ENCODE measurements at places on chromosomes 3 and 15.

DNA sequence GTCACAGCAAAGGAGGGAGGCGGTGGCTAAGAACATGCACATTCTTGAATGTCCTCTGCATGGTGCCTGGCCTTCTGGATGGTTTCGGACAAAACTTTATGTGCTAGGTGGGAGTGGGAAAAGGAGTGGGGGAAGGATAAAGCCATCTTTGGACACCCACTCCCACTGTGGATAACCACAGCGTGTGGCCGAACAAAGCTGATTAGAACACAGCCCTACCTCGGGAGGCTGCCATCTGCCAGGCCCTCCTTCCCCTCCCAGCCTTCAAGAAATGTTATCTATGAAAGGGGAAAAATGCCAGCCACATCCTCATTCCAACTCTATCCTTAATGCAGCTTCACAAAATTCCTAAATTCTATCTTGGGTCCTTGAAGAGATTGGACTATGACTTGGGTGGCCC is 18.8 kb downstream of the AMOTL2 start:
- DNase-seq = no peak

- DNase-seq = no peak
Observed at GRCh38 chr15:72781631-72782030, 1.9 kb downstream of the ADPGK start.

GRCh38 chr3:150544041-150544440 is 2.3 kb downstream of the SERP1 start:
- no peak for DNase-seq

- DNase-seq = no peak
Observed at GRCh38 chr3:158709666-158710083, 22.6 kb downstream of the RARRES1 start.

DNA sequence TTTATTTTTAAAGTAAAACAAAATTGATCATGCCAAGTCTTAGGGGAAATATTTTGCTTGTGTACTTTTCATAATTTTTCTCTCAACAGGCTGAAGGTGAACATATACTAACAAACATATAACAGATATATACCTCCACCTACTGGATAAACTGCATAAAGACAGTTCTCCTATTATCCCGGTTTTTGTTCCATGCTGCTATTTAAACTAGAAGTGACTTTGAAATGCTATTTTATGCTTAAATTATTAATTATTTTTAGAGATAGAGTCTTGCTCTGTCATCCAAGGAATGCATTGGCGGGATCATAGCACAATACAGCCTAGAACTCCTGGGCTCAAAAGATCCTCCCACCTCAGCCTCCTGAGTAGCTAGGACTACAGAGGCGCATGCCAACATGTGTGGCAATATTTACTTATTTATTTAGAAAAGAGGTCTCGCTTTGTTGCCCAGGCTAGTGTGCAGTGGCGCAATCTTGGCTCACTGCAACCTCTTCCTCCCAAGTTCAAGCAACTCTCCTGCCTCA is 49.8 kb downstream of the ST3GAL6 start:
- DNase-seq = no peak

DNA sequence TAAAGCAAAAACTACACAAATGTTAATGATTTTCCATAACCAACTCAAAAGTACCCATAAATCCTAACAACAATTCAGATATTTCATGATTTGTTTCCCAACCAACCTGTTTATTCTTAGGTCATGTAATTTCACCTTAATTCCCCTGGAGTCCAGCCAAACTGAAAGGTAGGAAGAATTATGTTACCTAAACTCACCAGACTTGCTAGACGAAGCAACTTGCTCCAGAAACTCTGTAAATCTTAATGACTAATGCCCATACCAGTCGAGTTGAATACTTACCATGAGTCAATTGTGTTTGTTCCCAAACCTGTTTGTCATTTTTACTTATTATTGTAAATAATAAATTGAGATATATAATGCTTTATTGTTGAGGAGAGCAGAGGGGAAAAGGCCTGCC is 1030.0 kb downstream of the TBL1XR1 start:
- no peak for DNase-seq

DNA sequence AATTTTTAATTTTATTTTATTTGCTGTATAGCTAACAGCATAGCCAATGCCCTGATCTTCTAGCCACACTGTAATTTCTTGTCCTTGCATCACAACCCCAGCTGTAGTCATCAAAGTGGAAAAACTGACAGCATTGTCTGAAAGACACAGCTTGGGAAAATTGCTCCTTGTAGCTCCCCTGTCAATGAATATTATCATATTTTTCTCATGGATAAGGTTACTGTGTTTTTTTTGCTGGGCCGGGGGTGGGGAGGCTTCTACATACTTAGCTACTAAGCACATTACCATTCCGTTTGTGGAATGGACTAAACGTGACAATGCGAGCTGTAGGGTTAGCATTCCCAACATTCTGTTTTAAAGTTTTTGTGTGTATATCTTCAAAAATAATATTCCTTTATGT is 381.3 kb downstream of the TIGIT start:
- no peak for DNase-seq

DNA sequence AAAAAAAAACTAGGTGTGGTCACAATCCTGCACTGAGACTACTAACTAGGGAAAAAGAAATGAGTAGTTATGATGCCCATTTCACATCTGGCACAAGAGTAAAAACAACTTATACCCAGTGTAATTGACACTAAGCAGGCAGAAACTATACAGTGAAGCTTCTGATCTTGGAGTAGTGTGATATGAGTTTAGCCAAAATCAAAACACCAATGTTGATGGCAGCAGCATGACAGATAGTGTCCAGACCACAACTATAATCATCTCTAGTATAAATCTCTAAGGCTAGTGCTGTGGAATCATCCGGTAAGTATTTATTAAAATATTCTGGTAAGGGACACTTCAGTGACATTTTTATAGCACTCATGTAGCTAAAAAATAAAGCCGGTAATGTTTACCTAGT is 108.5 kb upstream of the EPHA6 start:
- DNase-seq = no peak

DNA sequence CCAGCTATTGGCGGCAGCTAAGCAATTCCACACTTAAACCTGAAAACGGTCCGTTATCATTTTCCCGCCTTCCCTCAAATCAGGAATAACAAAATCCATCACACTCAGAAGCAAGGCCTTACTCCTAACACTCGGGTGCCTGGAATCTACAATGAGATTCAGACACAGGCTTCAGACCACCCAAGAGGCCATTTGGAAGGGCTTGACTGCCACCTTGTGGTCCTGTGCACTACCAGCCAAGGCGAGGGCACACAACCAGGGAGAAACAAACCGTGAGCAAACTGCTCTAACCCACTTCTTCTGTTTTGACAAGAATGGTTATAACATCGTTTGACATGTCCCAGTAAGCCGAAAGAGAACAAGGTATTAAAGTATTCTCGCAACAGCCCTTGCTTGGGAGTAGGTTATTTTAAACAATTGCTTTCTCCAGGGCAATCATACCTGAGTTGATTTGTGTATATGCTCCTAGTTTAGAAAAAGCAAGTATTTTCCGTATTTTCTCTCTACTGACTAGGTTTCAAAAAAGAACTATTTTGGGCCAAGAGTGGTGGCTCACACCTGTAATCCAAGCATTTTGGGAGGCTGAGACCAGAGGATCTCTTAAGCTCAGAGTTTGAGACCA is 40.1 kb upstream of the TAFA4 start:
- no peak for DNase-seq

DNA sequence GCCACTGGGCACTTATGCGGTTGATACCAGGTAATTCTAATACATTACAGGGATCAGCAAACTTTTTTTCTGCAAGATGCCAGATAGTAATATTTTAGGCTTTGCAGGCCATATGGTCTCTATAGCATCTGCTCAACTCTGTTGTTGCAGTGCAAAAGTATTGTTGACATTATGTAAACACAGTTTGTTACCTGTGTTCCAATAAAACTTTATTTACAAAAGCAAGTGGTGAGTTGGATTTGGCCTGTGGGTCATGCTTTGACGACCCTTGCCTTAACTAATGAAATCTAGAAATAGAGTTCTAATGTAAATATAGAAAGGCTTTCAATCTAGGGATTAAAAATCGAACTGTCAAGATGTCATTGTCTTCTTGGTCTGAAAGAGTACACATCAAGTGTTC is 44.4 kb downstream of the PIK3CA start:
- no peak for DNase-seq

DNA sequence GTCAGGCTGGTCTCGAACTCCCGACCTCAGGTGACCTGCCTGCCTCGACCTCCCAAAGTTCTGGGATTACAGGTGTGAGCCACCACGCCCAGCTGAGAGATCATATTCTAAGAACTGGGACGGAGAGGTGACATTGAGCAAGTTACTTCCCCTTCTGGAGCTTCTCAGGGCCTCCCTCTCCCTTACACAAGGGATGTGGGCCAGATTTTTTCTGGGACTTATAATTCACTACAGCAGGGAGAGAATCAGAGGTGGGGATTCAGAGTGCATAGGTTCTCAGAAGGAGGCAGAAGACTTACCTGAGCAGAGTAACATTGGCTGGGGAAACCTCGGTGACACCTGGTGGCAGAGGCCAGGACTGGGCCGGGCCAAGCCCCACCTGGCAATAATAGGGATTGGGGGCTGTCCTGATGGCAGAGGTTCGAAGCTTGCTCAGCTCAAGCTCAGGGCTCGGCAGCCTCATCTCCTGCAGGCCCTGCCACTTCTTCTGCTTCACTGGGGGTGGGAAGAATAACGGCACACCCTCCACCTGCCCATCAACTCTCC is 6.8 kb downstream of the LTK start:
- no peak for DNase-seq

GRCh38 chr15:86115145-86115801 is 35.6 kb downstream of the AGBL1 start:
- no peak for DNase-seq

DNA sequence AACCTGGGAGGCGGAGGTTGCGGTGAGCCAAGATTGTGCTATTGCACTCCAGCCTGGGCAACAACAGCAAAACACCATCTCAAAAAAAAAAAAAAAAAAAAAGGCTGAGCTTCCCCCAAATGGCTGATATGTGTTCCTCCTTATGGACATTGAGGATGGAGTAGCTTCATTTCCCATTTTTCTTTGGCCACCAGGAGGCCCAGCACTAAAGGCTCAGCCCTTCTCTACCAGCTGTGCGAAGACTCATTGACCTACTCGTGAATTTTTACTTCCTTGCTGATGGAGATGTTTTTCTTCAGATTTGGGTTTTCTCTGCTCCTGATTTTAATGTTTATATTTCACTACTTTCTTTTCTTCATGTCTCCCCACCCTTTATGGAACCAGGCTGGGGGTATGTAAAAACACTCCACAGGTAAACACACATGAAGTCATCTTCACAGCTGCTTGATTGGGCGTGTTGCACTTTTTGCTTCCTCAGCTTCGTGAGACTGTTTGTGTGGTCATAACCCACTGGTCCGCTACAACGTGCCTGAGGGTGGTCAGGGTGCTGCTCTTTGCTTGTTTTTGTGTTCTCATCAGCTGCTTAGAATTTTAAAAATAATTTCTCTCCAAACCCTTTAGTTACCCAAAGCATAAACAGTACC is 13.5 kb downstream of the SEMA4B start:
- no peak for DNase-seq

DNA sequence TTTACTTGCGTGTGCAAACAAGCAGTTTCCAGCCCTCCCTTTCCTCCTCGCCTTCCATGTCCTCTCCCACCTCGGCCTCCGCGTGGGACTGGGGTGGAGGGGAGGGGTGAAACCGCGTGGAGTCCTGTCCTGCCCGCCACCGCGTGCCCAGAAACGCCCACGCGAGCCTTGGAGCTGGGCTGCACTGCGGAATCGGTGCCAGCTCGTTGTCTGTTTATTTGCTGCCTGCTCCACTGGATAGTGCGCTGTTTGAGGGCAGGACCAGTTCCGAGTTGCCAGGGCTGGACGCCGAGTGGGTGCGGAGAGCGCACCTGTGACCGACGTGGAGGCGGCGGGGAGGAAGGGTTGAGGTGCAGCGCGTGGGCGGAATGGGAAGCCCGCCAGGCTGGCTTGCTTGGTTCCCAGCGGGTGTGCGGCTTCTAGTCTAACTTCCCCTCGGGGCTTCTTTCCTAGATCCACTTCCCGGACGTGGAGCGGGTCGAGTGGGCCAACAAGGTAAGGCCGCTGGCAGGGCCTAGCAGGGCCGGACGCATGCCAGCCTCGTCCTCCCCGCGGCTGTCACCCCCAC is 17.3 kb downstream of the ESYT3 start:
- DNase-seq = no peak

DNA sequence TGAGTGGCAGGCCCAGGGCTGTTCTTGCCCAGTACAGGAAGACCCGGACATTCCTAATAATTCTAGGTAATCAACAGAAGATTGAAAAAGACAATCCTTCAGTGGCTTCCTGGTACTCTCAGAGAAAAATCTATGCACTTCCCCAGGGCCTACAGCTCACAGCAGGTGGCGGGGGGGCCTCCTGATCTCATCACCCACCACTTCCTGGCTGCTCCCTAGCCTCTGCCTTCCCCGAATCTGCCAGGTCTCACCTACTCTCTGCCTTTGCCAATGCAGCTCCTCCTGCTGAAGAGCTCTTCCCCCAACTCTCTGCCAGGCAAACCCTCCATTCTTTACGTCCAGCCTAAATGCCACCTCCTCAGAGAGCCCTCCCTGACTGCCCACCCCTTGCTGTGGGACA is 37.5 kb downstream of the EHD4 start:
- DNase-seq = no peak

DNA sequence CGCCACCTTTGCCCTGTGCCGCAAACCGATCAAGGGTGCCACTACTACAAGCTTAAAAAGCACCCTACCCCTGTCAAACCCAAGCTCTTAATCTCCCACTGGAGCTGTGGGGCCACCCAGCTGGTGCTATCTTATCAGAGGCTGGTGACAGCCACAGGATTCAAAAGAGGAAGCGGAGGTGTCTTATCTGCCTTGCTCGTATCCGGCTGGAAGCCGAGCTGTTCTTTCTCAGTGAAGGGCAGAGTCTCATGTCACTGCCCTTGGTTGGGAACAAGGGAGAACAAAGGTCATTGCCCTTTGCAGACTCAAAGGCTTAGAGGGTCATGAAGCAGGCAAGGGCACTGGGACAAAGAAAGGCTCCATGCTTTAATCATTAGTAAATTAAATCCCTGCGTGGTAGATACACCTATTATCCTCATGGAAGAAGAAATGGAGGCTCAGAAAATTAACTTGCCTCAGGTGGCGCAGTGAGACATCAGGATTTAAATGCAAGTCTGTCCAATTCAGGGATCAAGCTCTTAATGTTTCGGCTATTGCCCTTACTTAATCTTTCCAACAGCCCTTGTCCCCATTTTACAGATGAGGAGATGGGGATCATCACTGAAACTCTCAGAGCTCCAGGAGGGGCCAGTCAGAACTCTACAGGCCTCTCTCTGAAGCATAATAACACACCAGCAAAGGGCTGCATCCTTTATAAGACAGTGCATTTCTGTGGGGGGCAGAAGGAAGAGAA is 360.0 kb upstream of the PROK2 start:
- DNase-seq = no peak

DNA sequence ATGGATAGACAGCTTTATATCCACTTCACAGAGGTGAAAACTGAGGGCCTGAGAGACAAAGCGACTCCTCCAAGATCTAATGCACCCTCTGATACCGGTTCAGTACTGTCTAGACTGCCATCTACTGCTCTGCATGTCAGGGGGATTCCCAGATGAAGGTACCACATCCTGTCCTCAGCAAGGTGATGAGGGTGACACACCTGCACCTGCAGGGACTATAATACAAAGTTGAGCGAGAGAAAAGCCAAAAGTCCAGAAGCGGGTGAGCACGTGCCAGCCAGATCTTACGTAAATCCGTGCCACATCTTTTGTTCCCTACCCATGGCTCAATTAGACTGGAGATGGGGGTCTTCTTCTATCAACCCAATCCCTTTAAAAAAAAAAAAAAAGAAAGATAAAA is 32.4 kb upstream of the HES1 start:
- DNase-seq = no peak

- no peak for DNase-seq
Observed at GRCh38 chr15:75362642-75363249, 5.7 kb downstream of the MAN2C1 start.

Measured in thoracic aorta (tissue), 2 donors.